ENCODE measurements at places on chromosomes 5 and 9.

- no peak for DNase-seq
Observed at GRCh38 chr5:135561266-135561665, 17.5 kb downstream of the CXCL14 start.

DNA sequence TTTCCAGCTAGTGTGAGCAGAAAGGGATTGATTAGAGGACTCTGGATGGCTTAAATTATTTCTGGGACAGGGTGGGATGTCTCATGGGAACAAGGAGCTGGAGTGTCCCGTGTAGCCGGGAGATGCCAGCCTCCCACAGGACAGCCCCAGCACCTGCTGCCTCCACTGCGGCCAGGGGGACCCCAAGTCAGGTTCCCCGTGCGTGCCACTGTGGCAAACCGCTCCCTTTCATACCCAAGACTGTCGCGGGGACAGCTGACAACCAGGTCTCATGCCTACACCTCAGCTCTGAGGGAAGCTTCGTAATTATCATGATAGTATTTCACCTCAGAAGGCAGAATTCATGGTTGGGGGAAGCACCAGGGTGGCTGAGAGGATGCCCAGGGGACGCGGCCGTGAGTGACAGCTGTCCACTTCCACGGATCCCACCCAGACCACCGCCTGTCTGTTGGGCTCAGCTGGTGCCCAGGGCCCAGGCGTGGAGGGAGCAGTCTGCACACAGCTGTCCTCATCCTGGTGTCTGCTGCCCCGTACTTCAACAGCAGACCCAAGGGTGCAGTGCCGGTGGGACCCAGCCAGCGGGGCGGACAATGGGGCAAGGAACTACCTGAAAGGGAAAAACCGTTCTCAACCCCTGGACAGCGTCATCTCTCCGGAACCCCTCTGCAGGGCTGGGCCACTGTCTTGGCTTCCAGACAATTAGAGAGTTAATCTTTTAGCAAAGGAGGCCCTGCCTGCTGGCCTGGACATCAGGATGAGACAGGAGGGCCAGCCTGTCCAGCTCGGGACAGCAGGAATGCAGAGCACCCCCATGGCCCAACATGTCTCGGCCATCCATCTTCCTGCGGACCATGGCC is 166.9 kb downstream of the OLFM1 start:
- no peak for DNase-seq

DNA sequence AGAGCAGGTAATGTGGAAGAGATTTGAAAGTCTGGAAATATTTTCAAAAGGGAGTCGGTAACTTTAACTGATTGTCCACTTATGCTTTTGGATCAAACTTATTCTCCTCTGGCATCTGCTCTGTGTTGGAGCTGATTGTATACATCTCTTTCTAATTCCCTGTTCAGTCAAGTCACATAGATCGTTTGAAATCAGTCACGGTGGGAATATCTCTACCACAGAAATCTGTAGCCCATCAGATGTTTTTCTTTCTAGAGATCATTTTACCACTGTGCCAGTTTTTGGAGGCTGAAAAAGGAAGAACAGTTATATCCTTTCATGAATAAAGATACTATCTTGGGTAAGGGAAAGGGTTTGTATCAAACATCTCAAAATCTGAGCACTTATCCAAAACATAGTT is 1853.3 kb downstream of the EFNA5 start:
- DNase-seq, result no peak

DNA sequence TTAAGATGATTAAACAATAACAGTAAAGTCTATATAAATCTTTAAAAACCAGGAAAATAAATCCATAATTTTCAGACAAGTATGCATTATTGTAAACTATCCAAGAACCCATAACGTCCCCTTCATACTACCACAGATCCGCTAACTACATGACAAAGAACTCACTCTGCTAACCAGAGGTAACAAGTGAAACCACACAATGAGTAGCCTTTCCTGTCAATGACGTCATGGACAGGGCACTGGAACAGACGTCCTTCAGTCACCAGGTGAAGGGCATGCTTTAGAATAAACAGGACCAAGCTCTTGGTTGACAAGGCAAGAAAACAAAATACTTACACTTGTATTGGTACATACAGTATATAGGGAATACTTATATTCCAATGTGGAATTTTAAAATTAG is 45.2 kb downstream of the RNF130 start:
- DNase-seq, result no peak

DNA sequence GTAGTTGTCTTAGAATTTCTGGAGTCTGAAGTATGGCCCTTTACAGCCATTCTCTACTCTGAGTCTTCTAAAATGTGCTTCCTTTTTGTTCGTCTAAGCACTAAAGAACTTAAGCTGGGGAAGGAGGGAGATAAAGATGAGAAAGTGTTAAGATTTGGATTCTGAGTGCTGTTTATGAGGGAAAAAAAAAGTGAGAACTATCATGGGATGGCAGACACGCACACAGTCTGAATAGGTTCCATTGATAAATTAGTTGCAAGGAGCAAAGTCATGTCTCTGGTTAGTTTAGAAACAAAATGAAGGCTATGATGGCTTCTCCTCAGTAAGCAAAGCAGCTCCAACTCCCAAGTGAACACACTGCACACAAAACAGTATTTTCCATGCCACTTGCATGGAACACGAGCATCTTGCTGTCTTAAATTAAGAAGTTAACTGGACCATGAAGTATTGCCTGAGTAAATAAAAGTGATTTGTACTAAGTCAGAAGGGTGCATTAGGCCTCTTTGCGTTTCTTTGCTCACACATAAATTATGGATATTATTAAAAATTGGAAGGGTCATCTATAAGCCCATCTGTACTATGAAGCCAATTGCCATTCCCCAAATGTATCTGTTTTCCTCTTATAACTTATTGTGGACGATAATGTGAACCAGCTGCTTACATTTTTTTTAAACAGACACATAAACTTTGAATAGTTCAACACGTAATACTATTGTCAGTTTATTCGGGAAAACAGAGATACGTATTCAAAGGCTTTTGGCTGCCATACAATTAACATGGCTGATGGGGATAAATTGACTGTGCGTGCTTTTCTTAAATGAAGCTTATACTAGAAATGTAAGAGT is 199.3 kb downstream of the SGCD start:
- DNase-seq, result no peak

All from effector memory CD8-positive, alpha-beta T cell (primary cell).